Left kidney (tissue), 8 donors: ENCODE measurements at places on chromosomes 6 and 20. TPM values are rescaled to one million over a fixed set of nuclear protein-coding genes. Genes with fewer than 3 reads are reported as not detected.

Gene REM1
- polyA plus RNA-seq, result 0.28 TPM

Gene RCAN2
- 22.5 TPM for polyA plus RNA-seq

Gene C20orf202
- 0.43 TPM for polyA plus RNA-seq

Gene SSTR4
- not detected for polyA plus RNA-seq

Gene NHLRC1
- 1.9 TPM for polyA plus RNA-seq

DNA sequence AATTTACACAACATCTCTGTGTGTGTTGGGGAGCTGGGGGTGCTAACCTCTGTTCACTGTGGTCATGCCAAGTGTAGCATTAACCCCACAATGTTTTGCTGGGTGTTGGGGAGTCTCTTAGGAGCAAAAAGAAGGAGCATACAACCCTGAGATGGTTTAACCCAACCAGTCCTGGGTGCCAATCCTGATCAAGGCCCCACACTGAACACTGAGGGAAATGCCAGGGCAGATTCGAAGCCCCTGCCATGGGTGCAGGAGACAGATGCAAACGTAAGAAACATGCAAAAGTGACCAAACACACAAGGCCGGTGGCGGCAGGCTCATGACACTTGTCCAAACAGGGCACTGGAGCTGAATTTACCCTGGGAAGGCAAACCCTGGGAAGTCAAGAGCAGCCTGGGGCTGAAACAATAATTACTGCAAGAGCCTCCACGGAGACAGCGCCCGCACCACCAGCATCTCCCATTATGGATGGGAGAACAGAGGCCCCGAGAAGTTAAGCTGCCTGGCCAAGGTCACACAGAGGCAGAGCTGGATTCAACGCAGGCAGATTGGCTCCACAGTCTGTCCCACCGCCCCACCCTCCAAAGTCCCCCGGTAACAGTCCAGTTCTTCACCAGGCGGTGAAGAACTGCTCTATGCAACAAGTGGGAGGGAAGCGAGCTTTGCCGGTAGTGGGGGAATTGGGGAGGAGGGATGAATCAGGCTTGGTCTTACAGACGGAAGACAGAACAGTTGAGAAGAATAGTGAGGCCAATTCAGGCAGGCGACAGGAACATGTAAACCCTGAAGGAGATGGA, 8.5 kb downstream of the ACSS1 start:
- DNase-seq, result no peak

GRCh38 chr6:28537509-28538140, 11.9 kb downstream of the GPX5 start:
- DNase-seq, result peak; percentile 17

GRCh38 chr6:117829594-117830319, 77.3 kb upstream of the SLC35F1 start:
- DNase-seq, result peak; percentile 2

DNA sequence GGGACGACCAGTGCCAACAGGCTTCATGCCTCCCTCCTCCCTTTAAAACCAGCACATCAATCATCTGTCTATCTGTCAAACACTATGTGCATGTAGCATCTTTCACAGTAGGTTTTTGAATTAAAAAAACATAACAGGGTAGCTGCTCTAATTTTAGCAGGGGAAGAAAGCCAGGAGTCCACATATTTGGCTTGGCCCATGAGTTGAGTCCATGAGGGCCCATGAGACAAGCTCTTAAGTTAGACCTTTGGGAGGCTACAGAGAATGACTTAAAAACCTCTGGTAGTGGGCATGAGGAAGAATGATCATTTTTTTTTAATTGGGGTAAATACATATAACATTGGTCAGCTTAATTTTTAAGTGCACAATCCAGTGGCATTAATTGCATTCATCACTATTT, 194.9 kb downstream of the UTRN start:
- DNase-seq, result no peak

GRCh38 chr6:1659816-1660215, 50.1 kb downstream of the FOXC1 start:
- no peak for DNase-seq

- peak; percentile 37 for DNase-seq
These were observed 856 bp downstream of the TP53TG5 start for GRCh38 chr20:45377269-45377668.

DNA sequence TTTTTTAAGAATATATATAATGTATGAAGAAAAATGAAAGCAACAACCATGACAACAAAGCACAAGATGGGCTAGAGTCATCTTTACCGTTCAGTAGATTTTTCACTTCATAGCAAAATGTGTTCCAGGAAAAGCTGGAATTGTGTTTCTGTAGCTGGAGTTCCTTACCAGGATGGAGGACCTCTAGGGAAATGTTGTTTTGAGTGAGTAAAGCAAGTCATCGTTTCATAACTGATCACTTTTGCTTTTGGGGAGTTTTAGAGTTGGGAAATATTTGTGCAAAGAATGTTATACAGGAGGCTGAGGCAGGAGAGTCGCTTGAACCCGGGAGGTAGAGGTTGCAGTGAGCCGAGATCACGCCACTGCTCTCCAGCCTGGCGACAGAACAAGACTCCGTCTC, 151.6 kb downstream of the SASH1 start:
- no peak for DNase-seq

DNA sequence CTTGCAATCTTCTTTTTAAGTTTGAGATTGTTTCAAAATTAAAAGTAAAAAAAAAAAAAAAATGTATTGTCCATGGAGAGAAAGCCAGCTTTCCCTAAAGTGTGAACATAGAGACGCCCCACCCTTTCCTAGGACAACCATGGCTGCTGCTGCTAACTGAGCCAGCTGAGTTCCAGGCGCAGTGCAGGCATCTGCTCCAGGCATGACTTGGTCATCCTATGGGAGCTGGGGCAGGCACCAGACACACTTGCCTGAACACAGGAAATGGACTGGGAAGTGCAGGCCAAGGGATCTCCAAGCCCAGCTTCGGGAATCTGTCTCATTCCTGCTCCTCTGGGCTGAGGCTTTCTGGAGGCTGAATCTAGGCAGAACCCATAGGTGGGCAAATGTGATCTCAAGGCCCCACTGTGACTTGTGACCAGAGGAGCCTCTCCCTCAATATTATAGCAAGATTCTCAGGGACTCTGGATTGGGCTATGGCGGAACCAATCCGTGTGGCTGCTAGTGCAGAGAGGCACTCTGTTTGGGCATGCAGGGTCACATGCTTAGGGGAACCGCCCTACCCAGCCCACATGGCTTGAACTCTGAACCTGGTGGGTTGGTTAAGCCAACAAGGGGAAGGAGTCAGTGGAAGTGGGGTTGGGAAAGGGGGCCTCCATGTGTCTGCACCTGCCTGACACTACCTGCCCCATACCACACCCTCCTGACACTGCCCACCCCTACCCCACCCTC, 138.2 kb upstream of the CST7 start:
- DNase-seq, result no peak

DNA sequence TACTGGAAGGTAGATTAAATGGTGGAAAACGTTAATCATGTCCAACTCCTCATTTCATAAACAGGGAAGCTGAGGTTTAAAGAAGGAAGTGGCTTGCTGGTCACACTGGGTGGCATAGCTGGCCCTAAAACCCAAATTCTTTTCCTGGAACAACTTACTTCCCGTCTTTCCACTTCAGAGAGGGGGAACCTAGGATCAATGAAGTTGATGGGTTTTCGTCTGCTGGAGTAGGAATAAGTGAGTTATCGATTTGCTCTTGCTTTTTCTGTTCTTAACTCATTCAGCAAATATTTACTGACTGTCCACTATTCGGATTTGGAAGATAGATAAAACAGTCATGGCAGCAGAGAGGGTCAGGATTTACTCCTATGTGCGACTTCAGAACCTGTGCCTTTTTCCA, 1.2 kb upstream of the SYS1 start:
- DNase-seq, result no peak

DNA sequence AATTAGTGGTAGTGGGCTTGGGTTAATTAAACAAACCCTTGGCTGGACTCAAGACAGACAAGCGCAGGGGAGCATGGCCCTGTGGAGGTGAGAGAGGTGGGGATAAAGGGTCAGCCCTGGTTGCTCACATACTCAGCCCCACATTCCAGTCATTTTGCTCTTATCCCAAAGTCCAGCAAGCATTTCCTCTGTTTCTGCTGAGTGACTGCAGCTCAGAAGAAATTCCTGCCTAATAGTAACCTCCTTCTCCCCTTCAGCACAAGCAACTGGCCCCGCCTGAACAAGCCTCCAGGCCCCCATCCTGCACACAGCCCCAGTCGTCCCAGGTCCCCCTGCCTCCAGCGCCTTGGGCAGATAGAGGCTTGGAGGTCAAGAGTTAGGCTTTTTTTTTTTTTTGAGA, 3.6 kb upstream of the TFEB start:
- DNase-seq, result no peak
